Suppressor macrophage treated with lipopolysaccharide for 4 hours (primary cell): ENCODE measurements at places on chromosomes 12 and 14.

DNA sequence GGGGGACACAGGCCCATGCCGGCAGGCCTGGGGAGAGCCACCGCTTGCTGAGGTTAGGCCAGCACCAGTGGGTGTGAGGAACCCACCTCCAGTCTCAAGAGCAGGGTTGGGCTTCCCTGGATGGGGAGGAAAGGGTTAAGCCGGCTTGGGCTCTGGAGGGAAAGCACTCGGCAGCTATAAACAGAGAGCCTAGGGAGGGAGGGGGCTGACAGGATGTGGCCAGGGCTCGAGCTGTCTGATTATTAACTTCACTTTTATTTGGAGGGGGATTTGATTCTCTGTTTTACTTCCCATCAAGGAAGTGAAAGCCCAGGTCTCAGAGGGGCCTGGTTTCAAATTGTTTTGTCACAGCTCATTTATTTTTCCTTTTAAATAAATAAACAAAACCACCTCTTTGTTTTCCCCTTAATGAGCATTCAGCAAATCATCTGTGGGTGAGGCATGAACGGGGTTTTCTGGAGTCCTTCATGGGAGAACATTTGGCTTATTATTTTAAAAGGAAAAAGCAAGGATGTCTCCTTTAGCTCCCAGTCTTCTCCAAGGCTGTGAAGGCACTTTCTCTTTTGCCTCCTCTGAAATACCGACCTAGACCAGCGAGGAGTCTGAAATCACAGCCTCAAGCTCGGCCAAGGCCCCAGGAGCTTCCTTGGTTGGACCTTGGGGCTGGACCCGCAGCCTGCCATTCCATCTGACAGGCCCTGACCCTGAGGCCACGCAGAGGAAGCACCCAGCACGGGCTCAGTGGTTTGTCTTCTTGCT is 21.9 kb upstream of the ZFP36L1 start:
- DNase-seq, result peak; percentile 56

GRCh38 chr14:69553252-69553651 is 21.4 kb downstream of the CCDC177 start:
- DNase-seq, result peak; percentile 92

DNA sequence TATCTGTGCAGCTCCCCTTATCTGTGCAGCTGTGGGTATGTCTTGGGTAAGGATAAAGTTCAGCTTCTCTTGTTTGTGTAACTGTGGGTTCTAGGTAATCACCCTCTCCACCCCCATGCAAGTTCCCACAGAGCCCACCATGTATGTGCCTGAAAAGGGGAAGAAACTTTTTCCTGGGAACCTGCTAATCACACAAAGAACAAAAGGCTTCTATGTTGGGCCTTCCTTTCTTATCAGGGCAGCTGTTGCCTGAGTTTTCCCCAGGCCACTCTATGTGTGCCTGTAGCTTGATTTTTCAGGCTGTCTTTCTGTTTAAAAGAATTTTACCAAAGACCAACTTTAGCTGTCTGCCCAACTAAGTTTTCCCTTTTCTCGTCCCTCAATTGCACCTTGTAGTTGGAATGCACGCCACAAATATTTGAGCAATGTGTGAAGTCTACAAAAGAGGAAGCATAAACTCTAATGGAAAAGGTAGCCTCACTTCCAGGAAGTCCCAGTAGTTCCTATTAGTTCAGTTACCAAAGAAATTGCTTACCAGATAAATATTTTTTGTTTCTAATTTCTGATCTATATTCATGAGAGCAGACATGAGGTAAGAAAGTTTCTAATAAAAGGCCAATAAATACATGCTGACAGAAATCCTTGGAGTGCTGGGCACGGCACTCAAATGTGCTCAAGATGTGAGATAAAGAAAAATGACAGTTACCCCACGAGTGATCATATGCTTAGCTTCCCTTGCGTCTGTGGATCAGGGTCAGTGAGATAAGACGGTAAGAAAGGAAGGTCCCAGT is 2.7 kb upstream of the GALC start:
- DNase-seq, result no peak

GRCh38 chr14:89652352-89652751 is 235.3 kb upstream of the FOXN3 start:
- DNase-seq, result no peak

DNA sequence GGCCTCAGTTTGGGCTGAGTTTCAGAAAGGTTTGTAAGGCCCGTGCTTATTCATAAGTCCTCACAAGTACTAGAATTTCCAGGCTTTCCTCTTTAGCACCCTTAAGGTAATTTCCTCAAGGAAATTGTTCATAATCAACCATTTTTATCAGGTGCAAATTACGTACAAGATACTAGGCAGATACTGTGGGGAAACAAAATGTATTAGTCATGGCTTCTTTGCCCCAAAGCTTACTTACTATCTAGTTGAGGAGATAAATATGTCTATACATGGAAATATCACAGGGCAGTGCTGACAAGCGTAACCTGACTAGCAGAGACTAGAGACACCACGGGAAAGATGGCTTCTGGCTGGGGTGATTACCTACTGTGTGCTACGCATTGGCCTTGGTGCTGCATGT is 22.5 kb downstream of the MAX start:
- peak; percentile 29 for DNase-seq
